NCI-H2171 (cell line): ENCODE measurements at places on chromosomes 7 and 10.

DNA sequence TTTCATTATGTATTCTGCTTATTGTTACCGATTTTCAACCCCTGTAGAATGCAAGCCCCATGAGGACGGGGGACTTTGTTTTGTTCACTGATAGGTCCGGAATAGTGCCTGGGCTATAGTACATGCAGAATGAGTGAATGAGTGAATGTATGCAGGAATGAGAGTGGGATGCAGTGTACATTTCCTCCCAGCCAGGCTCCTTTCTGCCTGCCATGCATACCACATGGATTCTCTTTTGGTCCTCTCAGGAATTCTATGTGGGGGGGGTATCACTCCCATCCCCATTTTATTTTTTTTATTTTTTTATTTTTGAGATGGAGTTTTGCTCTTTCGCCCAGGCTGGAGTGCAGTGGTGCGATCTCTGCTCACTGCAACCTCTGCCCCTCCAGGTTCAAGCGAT lies 16.7 kb downstream of the TRIM56 start:
- DNase-seq, result no peak

- DNase-seq, result no peak
Measured at GRCh38 chr10:7544203-7544602, 122.6 kb downstream of the ITIH5 start.

DNA sequence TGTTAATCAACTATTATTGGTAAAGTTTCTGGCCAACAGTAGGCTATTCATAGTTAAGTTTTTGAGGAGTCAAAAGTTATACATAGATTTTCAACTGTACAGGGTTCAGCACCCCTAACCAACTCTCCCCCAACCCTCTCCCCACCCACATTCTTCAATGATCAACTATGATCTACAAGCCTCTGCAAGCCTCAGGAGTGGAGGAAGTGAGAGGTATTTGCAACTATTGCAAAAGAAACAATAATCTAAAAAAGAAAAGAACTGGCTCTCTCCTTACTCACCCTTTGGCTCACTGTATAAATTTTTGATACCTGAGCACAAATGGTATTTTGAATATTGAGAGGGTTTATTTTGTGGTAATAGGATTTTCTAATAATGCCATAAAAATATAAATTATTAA lies 179.8 kb downstream of the IPMK start:
- DNase-seq, result no peak

DNA sequence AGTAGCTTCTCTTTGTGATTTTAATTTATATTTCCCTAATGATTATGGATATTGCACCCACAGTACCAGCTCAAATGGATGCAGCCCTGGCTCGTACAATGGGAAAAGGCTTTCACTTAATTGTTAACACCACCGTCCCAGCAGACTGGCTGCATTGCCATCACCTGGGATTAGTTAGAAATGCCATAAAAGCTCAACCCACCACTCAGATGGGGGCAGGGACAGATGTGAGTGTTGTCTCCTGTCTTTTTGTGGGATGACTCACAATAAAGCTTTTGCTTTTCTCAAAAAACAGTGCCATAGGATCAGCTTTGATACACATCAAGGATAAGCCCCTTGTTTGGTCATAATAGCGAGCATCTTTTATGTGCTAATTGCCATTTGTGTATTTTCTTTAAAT lies 729.1 kb downstream of the TNS3 start:
- DNase-seq, result no peak

DNA sequence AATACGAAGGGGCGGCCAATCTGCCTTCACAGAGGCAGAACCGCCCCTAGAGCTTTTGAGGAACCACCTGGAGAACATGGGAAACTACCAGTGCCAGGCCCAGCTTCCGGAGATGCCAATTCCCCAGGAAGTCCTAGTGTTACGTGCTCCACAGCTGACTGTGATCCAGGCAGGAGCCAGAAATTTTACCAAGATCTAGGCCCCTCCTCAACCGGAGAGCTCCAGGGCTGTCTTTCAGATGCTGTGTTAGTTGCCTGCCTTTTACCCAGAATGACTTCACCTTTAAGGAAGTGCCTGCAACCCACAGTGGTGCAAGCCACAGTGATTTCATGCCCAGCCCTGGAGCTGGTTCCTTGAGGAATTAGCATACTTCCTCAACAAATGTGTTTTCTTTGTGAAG lies 62.9 kb downstream of the ELMO1 start:
- no peak for DNase-seq

- DNase-seq, result no peak
Measured at GRCh38 chr10:109838592-109839244, 84.6 kb downstream of the XPNPEP1 start.

- DNase-seq, result no peak
Measured at GRCh38 chr7:133629701-133630100, 376.8 kb downstream of the EXOC4 start.

- peak; percentile 13 for DNase-seq
Measured at GRCh38 chr10:4909118-4909517, 54.1 kb upstream of the AKR1C1 start.

DNA sequence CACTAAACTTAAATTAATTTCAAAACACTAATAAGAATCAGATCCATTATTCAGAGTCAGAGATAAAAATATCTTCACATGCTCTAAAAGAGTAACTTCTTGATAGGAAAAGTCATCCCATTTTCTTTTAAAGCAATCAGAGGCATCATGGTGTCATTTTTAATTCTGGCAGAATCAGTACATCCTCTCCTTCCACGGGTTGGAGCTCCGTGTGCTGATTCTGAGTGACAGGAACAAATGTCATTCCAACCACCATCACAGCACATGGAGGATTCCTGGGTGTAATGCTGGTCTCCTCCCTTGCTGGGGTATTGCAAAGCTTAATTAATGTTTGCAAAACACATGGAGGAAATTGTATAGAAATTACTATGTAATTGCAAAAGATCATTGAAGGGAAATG lies 114.5 kb upstream of the IMMP2L start:
- no peak for DNase-seq

DNA sequence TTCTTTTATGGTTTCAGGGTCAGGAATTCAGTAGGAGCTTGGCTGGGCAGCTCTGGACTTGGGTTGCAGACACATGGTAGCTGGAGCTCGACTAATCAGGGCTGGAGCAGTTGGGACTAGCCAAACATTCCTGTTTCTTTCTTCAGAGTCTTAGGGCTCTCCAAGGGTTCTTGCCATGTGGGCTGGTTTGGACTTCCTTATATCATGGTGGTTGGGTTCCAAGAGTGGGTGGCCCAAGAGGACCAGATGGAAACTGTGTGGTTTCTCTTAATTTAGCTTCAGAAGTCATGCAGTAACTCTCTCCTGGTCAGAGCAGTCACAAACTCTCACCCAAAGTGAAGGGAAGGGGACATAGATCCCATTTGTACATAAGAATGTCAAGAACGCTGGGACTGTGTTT lies 270.1 kb upstream of the FZD1 start:
- no peak for DNase-seq

- no peak for DNase-seq
Measured at GRCh38 chr10:47043928-47044538, 132.8 kb downstream of the PTPN20 start.

GRCh38 chr10:49527061-49527460 lies 11.9 kb downstream of the ERCC6 start:
- no peak for DNase-seq

DNA sequence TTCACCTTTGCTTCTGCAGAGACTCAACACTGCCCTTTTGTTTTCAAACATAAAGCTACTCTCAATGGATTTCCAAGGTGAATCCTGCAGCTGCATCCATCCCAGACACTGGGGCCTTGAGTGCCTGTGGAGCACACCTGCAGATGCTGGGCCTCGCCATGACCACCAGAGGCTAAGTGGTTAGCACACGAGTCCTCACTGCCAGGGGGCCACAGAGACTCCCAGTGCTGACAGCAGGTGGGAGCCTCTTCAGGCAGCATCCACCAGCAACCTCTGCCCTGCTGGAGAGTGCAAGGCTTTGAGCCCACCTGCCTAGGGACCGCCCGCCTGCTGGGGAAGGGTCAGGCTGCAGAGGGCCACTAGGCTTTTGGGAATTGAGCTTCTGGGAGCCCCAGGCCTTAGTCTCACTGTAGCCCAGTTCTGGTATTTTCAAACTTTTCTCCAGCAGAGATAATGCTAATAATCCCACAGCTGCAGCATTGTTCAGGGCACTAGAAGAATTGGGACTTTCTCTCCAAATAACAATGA lies 9.4 kb upstream of the HPS1 start:
- DNase-seq, result no peak

DNA sequence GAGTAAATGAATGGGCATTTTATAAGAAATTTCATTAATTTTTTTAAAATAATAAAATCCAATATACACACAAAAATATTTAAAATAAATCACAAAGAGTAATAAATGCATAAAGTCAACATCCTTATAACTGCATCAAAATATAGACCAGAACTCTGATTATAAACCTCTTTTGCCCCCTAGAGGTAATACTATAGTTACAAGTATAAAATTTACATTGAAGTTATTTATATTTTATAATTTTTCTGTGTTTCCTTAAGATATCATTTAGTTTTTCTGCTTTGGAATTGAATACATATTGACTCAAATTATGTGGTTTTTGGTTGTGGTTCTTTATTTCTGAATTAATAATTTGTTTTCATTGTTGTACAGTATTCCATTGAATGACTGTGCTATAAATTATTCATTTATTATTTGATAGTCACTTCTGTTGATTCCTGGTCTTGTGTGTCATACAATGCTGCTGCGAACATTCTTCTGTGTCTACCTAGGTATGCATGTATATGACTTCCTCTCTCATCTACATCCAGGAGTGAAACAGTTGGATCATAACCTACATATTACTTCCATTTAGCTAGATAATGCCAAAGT lies 673.6 kb downstream of the IPMK start:
- DNase-seq, result no peak

- DNase-seq, result no peak
Measured at GRCh38 chr7:43449577-43449976, 133.3 kb upstream of the STK17A start.

GRCh38 chr10:114482480-114483304 lies 78.4 kb upstream of the AFAP1L2 start:
- DNase-seq, result no peak

- no peak for DNase-seq
Measured at GRCh38 chr7:91265693-91266066, 1.4 kb downstream of the FZD1 start.

DNA sequence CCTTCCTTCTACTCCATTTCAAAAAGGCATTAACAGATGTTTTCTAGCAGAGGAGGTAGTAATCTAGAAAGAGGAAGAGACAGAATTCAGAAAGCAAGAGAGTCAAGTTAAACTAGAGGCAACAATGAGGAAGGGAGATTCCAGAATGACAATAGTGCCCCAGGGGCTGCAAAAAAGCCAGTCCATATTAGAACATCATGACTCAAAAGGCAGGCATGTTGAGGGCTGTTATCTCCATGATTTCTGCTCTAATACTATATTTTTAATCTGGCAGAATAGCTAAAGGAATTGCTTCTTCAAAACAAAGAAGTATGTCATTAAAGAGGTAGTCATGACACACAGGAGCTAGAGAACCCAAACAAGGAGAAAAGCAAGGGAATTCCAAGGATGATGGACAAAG lies 599.6 kb downstream of the INHBA start:
- no peak for DNase-seq

DNA sequence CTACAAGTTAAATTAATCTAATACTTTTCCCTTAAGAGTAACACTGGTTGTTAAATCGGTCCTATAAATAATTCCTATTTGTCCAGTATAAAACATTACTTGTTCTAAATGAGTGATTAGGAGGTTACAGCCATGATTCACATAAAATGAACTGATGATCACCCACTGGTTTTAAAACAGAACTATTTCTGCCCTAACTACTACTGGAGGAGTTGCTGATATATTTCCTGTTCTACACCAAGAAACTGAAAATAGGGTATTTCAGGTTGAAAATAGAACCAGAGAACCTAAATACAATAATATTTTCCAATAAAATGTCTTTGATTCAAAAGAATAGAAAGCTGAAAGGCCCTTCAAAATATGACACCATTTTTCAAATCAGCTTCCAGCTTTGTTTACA lies 30.9 kb downstream of the DNAJC1 start:
- DNase-seq, result no peak

DNA sequence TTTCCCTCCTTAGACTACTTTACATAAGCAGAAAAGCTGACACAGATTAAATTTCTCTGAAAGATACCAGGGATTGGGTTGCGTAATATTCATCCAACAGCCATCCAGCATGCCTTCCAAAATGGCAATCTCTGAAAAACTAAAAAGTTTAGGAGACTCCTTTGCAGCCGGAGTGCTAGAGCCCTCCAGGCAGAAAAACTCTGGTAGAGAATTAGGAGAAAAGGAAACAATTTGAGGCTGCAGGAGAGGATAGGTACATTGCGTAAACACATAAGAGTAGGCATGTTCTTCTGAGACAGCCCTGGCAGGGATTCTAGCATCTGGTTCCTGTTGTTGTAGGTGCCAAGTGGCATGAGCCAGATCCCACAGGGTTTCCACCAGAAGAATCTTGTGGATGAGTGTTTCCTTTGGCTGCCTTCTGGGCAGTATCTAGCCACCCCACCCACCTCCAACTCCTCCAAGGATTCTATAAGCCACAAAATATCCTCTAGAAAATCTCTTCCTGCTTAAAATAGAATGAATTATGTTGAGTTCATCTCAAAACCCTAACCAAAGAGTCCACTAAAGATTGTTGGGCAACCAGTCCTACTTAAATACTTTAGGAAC lies 402.4 kb downstream of the HGF start:
- DNase-seq, result no peak

GRCh38 chr10:31926765-31927564 lies 1.7 kb downstream of the ARHGAP12 start:
- DNase-seq, result no peak

DNA sequence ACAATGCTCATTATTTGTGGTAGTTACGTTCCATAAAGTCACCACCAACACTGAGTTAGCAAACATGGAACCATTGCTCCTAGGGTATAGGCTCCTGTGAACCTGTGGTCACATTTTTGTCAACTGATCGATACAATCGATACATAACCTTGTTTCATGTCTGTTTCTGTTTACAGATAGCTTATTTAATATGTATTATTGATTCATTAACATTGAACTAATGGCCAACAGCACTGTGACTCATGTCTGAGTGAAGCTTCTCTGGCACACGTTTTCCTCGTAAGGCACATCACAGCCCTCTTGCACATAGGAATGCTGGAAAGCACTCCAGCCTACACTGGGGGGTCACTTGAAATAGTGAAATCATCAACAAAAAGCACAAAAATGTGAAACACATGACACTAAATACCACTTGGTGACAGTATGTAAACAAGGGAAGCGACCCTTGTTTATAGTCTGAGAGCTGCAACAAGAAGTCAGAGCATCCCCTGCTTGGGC lies 27.0 kb downstream of the GHRHR start:
- no peak for DNase-seq

DNA sequence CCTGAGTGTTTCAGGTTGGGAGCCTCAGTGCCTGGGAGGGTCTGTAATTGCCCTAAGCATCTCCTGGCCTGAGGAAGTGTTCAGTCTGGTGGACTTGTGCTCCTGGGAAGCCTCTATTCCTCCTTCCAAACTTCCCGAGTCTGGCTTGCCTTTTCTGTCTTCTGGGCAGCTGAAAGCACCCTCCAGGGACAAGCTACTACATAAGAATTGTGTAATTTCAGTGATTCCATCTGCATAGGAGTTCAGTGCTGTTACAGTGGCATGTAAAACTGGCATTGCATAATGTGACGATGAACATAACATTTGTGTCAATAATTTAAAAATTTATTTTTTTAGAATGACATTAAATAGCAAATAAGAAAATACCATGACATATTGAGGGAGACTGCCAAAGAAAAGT lies 109.3 kb downstream of the AOAH start:
- no peak for DNase-seq
